Dermis blood vessel endothelial cell (primary cell): ENCODE measurements at places on chromosomes 5 and 9. TPM values are rescaled to one million over a fixed set of nuclear protein-coding genes. Genes with fewer than 3 reads are reported as not detected.

Gene FYB1
- total RNA-seq = not detected in 2 replicates

Gene OTULINL
- 0.34 and 0.56 TPM in 2 replicates for total RNA-seq

Gene IL13
- total RNA-seq = not detected in 2 replicates

Gene PCDHA1
- total RNA-seq = 0.17 TPM in 1 of 2 replicates, not detected in the other

Gene SLC34A3
- not detected in 2 replicates for total RNA-seq

Gene LRRC19
- not detected in 2 replicates for total RNA-seq

Gene HMMR
- total RNA-seq = 16.2 and 60.2 TPM in 2 replicates

Gene OR1J2
- not detected in 2 replicates for total RNA-seq

Gene ARHGEF39
- 0.34 and 3.1 TPM in 2 replicates for total RNA-seq

Gene MACIR
- total RNA-seq = 9.4 and 11.9 TPM in 2 replicates

Gene SPATA24
- total RNA-seq = 8.0 and 10.0 TPM in 2 replicates

Gene PCDHGB6
- 2.9 and 3.7 TPM in 2 replicates for total RNA-seq

Gene BTNL8
- total RNA-seq = 0.17 and 0.19 TPM in 2 replicates

Gene FBP2
- not detected in 2 replicates for total RNA-seq

Gene TNC
- 1.8 and 5.1 TPM in 2 replicates for total RNA-seq

Gene IL7R
- total RNA-seq = 0.51 and 2.2 TPM in 2 replicates

Gene CNTNAP3
- 57.2 and 87.2 TPM in 2 replicates for total RNA-seq

Gene PCDHGA12
- 4.1 and 4.6 TPM in 2 replicates for total RNA-seq

Gene CDH9
- not detected in 2 replicates for total RNA-seq

Gene PRUNE2
- 7.8 and 22.4 TPM in 2 replicates for total RNA-seq
